ENCODE measurements at places on chromosomes 13 and 19. TPM values are rescaled to one million over a fixed set of nuclear protein-coding genes. Genes with fewer than 3 reads are reported as not detected.

The ZNF677 gene
- 15.8 TPM for total RNA-seq

The PALM3 gene
- total RNA-seq, result 7.7 TPM

The DZIP1 gene
- 9.0 TPM for total RNA-seq

The FLT1 gene
- total RNA-seq, result 41.9 TPM

The ETV2 gene
- total RNA-seq, result 1.1 TPM

The FAM83E gene
- 34.1 TPM for total RNA-seq

The C19orf38 gene
- 11.7 TPM for total RNA-seq

DNA sequence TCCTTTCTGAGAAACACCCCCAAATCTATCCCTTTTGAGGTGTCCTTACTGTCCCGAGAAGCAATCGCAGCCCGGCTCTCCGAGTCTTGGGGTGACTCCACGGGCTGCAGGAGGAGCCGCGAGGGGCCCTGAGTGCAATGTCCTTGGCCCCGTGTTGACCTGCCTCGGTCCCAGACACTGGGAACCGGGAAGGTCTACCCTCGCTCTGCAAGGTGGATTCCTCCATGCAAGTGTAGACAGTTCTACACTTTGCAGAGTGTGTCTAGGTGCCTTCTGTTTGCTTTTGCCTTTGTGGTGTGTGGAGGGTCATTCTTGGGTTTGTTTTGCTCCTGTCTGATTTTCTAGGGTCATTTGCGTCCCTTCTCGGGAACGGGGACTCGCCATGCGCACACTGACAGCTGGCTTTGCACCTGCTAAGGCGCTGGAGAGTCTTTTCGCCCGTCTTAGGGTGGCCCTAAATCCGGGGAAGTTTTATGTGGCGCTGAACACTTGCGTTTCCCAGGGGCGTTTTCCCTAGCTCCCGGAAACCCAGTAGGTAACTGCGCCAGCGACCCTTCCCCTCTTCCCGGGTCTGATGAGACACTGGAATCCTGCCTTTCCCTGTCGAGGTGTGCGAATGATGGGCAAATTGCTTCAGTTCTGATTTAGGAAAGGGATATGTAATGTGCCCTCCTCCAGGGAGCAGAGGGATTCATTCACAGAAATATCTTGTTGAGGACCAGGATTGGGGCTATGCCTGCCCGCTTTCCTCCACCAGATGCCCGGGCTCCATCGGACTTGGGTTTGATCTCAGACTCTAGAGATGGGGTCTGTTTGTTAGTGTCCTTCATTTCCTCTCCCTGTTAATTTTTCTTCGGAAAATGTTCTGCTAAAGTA lies 755 bp downstream of the SERTM1 start:
- no peaks in the 10 kb centered on the region for H3K36me3 ChIP-seq
- peaks cover 8% of the 10 kb centered on the region for H3K4me1 ChIP-seq
- H3K4me3 ChIP-seq, result peak overlapping the region; percentile 38
- H3K27me3 ChIP-seq, result peaks cover 39% of the 10 kb centered on the region
- DNase-seq, result no peak

DNA sequence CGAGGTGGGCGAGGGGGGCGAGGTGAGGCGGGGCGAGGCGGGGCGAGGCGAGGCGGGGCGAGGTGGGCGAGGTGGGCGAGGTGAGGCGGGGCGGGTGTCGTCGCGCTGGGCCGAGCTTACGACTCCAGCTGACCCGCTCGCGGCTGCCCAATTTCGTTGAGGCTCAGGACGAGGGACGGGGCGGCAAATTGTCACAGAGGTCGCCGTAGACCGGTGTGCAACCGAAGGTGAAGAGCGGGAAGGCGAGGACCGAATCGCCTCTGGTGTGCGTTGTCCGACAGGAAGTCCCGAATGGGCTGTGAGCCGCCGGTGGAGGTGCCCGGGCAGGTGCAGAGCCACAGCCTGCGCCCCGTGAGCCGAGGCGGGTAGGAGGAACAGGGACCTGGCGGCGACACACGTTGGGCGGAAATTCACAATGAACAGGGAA lies at the start of gene LACC1:
Gene LACC1, plus strand, starts transcription at position 150 of the 427 bp plus-strand sequence. CDS start 1,082 bp downstream, outside the sequence.
- H3K27me3 ChIP-seq, result no peaks in the 10 kb centered on the region
- H3K36me3 ChIP-seq, result no peaks in the 10 kb centered on the region
- DNase-seq, result peak; percentile 78

- H3K36me3 ChIP-seq, result no peaks in the 10 kb centered on the region
- H3K27me3 ChIP-seq, result no peaks in the 10 kb centered on the region
- no peak overlapping the region for H3K27ac ChIP-seq
- DNase-seq, result no peak
Observed at GRCh38 chr13:42260903-42261654, 10.9 kb upstream of the AKAP11 start.

DNA sequence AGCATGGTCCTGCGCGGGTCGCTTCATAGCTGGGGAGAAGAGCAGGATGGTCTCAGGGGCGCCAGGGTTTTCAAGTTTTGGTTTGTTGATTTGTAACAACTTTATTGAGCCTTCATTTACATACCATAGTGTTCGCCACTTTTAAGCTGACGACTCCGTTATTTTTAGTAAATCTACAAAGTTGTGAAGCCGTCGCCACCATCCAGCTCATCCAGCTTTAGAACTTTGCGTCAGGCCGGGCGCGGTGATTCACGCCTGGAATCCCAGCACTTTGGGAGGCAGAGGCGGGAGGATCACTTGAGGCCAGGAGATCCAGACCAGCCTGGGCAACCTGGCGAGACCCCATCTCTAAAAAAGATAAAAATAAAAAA lies 404 bp downstream of the C19orf44 start:
- H3K4me1 ChIP-seq, result peaks cover 14% of the 10 kb centered on the region
- H3K27me3 ChIP-seq, result no peaks in the 10 kb centered on the region
- H3K36me3 ChIP-seq, result peaks cover 12% of the 10 kb centered on the region
- no peak for DNase-seq
- H3K4me3 ChIP-seq, result peak overlapping the region; percentile 74
- peak overlapping the region; percentile 59 for H3K27ac ChIP-seq

- no peak overlapping the region for H3K4me3 ChIP-seq
- DNase-seq, result no peak
- no peaks in the 10 kb centered on the region for H3K27me3 ChIP-seq
- H3K27ac ChIP-seq, result no peak overlapping the region
Observed at GRCh38 chr19:24054044-24054935, 32.7 kb upstream of the ZNF254 start.

GRCh38 chr13:113649212-113649611 lies 8.8 kb downstream of the ATP4B start:
- no peak overlapping the region for H3K4me3 ChIP-seq
- peaks cover 21% of the 10 kb centered on the region for H3K4me1 ChIP-seq
- peak; percentile 30 for DNase-seq
- no peaks in the 10 kb centered on the region for H3K27me3 ChIP-seq
- no peak overlapping the region for H3K27ac ChIP-seq
- H3K36me3 ChIP-seq, result no peaks in the 10 kb centered on the region

DNA sequence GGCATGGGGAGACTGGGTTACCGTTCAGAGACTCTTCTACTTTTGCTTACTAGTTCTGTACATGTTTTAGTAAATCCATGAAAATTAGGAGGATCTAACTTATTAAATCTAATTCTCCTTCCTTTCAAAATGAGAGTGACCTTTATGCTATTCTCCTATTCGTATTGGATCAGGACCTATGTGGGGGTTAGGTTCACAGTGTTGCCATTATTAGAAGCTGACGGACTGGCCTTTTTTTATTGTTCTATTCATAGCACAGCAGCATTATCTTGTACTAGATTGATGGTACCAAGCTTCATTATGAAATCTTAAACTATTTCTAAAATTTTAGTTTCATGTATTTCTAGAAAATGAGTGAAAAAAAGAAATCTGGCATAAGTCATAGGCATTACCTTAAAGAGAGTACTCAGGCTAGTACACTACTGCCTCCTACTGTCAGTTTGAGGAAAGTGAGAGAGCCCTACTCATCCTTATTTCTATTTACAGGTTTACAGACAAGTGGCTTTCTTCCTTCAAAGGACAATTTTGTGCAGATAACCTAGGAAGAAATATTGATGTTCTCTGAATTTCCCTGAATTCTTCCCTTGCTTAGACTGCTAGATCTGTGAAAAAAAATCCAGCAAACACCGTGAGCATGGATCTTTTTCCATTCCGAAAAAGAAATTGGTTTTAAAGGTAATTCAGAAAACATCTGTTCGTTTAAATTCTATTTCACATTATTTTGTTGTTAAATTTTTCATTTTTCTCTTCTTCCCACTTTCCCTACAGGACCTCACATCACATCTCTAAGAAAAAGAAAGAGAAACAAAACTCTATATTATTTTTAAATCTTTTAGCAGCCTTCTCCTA lies 485.5 kb downstream of the DIAPH3 start:
- H3K36me3 ChIP-seq, result no peaks in the 10 kb centered on the region
- no peak overlapping the region for H3K4me3 ChIP-seq
- no peak for DNase-seq

- H3K4me3 ChIP-seq, result no peak overlapping the region
- no peak for DNase-seq
Observed at GRCh38 chr13:85503797-85504196, 295.4 kb downstream of the SLITRK6 start.

- H3K36me3 ChIP-seq, result no peaks in the 10 kb centered on the region
- H3K4me3 ChIP-seq, result no peak overlapping the region
- no peak overlapping the region for H3K27ac ChIP-seq
Observed at GRCh38 chr19:29093553-29093908, 119.4 kb downstream of the UQCRFS1 start.

- DNase-seq, result no peak
- H3K27ac ChIP-seq, result no peak overlapping the region
- no peaks in the 10 kb centered on the region for H3K36me3 ChIP-seq
- no peaks in the 10 kb centered on the region for H3K4me1 ChIP-seq
Observed at GRCh38 chr13:61350341-61350740, 65.3 kb downstream of the PCDH20 start.

- H3K27ac ChIP-seq, result no peak overlapping the region
- no peak for DNase-seq
- no peaks in the 10 kb centered on the region for H3K27me3 ChIP-seq
Observed at GRCh38 chr13:85823832-85824231, 24.6 kb upstream of the SLITRK6 start.

DNA sequence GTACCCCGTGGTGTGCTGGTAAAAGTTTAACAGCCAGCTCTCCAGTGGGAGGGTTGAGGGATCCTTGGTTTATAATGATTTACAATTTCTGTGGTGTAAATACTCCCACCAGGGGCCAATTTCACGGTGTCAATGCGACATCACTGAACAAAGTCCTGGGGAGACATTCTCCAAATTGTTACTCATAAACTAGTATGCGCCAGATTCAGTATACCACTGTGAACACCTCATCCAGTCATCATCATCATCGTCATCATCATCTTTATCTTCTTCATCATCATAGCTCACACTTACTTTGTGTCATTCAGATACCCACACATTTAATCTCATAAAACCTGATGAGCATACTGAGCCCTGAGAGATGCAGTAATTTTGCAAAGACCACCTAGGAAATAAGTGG lies 17.2 kb upstream of the TNFSF14 start:
- peaks cover 72% of the 10 kb centered on the region for H3K36me3 ChIP-seq
- H3K27ac ChIP-seq, result no peak overlapping the region
- H3K4me1 ChIP-seq, result no peaks in the 10 kb centered on the region
- H3K4me3 ChIP-seq, result no peak overlapping the region
- no peak for DNase-seq

DNA sequence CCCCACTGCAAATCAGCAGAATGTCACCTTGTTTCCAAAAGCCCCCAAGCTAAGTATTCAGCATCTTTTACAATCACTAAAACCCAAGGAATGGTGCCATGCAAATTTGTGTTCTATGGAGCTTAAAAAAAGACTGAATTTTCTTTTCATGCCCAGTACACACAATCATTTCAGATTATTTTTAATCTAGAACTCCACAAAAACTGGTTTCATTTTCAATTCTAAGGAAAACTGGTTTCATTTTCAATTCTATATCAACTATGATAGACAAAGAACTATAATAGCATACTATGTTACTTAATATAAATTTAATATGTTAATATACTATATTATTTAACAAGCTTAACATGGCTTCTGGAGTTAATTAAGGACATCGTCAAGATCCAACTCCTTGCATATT lies 88.4 kb upstream of the DOCK9 start:
- no peak overlapping the region for H3K27ac ChIP-seq
- no peaks in the 10 kb centered on the region for H3K36me3 ChIP-seq
- no peak overlapping the region for H3K4me3 ChIP-seq
- H3K4me1 ChIP-seq, result peaks cover 34% of the 10 kb centered on the region
- H3K27me3 ChIP-seq, result no peaks in the 10 kb centered on the region

- H3K4me1 ChIP-seq, result peaks cover 55% of the 10 kb centered on the region
- DNase-seq, result no peak
Observed at GRCh38 chr13:27621116-27621365, 651 bp upstream of the POLR1D start.

GRCh38 chr13:97308735-97309429 lies 86.7 kb downstream of the MBNL2 start:
- H3K27ac ChIP-seq, result no peak overlapping the region
- no peaks in the 10 kb centered on the region for H3K36me3 ChIP-seq
- peaks cover 24% of the 10 kb centered on the region for H3K4me1 ChIP-seq
- DNase-seq, result no peak

- no peak overlapping the region for H3K27ac ChIP-seq
- no peaks in the 10 kb centered on the region for H3K4me1 ChIP-seq
- H3K4me3 ChIP-seq, result no peak overlapping the region
- no peaks in the 10 kb centered on the region for H3K27me3 ChIP-seq
- no peak for DNase-seq
Observed at GRCh38 chr13:37479916-37480315, 118.7 kb downstream of the POSTN start.

GRCh38 chr13:80841414-80841813 lies 500.5 kb upstream of the SPRY2 start:
- no peaks in the 10 kb centered on the region for H3K36me3 ChIP-seq
- no peaks in the 10 kb centered on the region for H3K27me3 ChIP-seq
- no peak for DNase-seq
- no peak overlapping the region for H3K4me3 ChIP-seq
- H3K27ac ChIP-seq, result no peak overlapping the region

- peaks cover 15% of the 10 kb centered on the region for H3K4me1 ChIP-seq
- H3K36me3 ChIP-seq, result no peaks in the 10 kb centered on the region
- H3K27me3 ChIP-seq, result no peaks in the 10 kb centered on the region
- H3K27ac ChIP-seq, result no peak overlapping the region
- DNase-seq, result no peak
Observed at GRCh38 chr13:77836423-77836822, 82.2 kb downstream of the EDNRB start.

GRCh38 chr19:2168619-2169424 lies 5.1 kb downstream of the DOT1L start:
- H3K4me3 ChIP-seq, result peak overlapping the region; percentile 41
- no peaks in the 10 kb centered on the region for H3K36me3 ChIP-seq
- peak overlapping the region; percentile 90 for H3K27ac ChIP-seq

GRCh38 chr19:48481846-48482639 lies 12.9 kb downstream of the CYTH2 start:
- no peak overlapping the region for H3K27ac ChIP-seq
- no peaks in the 10 kb centered on the region for H3K27me3 ChIP-seq
- no peak overlapping the region for H3K4me3 ChIP-seq

DNA sequence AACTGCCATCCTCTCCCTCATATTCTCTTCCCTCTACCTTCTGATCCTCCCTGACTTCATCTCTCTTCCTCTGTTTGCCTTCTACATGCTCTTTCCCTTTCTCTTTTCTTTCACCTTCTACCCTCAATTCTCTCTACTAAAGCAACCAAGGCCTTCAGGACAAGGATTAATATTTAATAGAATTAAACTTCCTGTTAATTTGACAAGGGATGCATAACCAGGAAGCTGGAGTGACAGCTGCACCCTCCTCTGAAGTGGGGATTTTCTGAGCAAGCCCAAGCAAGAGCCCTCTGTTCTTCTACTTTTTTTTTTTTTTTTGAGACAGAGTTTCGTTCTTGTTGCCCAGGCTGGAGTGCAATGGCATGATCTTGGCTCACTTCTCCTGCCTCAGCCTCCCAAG lies 63.4 kb upstream of the MED4 start:
- no peak for DNase-seq
- H3K27ac ChIP-seq, result peak overlapping the region; percentile 64
- no peak overlapping the region for H3K4me3 ChIP-seq
- no peaks in the 10 kb centered on the region for H3K36me3 ChIP-seq

GRCh38 chr19:18586306-18586705 lies 2.3 kb upstream of the REX1BD start:
- no peak overlapping the region for H3K4me3 ChIP-seq
- H3K27ac ChIP-seq, result no peak overlapping the region
- DNase-seq, result no peak
- peaks cover 10% of the 10 kb centered on the region for H3K36me3 ChIP-seq
- peaks cover 23% of the 10 kb centered on the region for H3K4me1 ChIP-seq

Measured in lower lobe of right lung (tissue), 2 donors.